GM10248 (cell line): ENCODE measurements at places on chromosomes 1 and 21.
A peak's percentile ranks its signal among the peaks of the same experiment; 100 is the strongest.

DNA sequence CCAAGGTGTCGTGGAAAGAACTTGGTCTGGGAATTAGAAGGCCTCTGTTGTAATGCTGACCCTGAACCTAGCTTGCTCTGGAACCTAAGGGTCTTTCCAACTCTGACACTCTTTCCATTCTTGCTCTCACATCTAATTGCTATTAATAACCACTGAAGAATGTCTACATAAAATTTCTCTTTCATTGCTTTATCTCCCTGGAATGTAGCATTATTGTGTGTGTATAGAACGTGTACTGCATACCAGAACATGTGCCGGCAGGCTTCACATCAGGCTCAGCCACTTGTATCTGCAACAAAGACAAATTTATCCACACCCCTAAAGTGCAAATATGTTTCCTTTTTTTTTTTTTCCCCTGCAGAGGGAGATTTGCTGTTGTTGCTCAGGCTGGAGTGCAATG is 13.9 kb upstream of the LAX1 start:
- no peak for DNase-seq

- DNase-seq, result no peak
These were observed 616 bp downstream of the TAF12 start for GRCh38 chr1:28642056-28642846.

DNA sequence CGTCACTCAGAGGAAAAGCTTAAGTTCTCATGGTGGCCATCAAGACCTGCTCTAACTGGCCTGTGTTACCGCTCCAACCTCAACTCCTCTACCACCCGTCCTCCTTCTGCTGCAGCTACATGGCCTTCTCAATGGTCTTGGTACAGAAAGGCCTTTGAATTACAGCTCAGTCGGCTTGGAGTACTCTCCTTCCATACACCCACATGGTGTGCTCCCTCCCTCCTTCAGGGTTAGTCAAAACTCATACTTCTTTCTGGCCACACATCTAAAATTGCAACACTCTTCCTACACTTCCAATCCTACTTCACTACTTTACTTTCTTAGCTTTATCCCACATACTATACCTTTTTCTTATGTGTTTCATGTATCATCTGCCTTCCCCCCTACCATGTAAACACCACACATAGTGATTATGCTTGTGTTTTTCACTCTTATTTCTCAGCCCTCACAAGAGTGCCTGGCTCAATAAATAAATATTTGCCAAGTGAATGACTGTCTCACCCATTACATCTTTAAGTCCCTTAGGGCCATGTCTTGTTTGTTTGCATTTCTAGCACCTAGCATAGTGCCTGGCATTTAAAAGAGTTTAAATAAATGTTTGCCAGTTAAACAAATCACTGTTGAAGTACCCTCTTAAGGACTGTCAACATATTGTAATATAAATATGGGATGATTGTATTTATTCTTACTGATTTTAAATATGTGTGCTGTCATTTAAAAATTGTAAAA is 37.6 kb upstream of the HMCN1 start:
- no peak for DNase-seq

- peak; percentile 100 for DNase-seq
These were observed 378 bp upstream of the SMIM1 start for GRCh38 chr1:3772027-3772714.

- no peak for DNase-seq
These were observed 220.5 kb downstream of the TRABD2B start for GRCh38 chr1:47776667-47777131.

GRCh38 chr1:240658312-240658960 is 46.5 kb upstream of the GREM2 start:
- DNase-seq, result no peak

DNA sequence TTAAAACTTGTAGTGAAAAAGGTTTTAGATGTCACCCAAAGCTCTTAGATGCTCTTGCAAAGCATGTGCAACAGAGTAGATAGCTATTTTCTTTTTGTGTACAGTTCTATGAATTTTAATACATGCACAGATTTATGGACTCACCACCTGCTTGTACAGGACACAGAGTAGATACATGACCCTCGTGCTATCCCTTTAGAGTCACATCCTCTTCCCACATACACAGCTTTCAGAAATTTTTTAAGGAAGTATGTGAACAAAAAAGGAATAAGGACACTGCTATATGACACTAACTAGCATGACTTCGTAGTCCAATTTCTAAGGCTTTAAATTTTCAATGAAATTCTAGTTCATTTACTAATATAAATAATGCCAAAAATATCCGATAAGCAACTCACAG is 60.9 kb downstream of the ABL2 start:
- no peak for DNase-seq

- no peak for DNase-seq
These were observed 39.3 kb upstream of the EPS8L3 start for GRCh38 chr1:109802901-109803561.

- no peak for DNase-seq
These were observed 118.5 kb downstream of the PLD5 start for GRCh38 chr1:242405947-242406346.

DNA sequence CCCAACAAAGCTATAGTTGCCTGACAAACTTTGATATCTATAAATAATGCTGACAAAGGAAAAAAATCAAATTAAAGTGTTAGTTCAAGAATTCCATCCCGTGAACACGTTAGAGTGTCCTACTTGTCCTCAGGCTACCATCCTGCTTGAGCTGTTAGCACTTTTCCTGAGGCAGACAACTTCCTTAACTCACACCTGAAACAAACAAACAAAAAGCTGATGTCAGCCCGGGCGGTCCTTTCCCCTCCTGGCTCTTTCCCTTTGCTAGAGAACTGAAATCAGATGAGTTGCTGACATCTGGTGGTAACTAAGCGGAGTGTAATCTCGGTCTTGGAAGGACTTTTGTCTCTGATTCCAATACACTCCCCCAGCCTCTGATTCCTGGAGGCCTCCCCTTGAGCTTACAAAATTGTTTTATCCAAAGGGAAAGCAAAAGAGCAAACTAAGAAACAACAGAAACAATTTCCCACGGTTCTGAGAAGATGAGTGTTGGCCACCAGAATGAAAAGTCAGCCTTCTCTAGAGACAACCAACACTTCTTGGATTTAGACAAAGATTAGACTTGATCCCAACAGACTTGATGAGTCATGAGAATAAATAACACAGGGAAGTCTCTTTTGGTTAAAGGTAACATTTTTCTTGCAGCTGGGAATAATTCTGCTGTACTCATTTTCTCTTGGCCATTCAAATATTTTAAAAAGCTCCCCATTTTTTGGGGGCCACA is 135.4 kb downstream of the PROX1 start:
- DNase-seq, result peak; percentile 60

DNA sequence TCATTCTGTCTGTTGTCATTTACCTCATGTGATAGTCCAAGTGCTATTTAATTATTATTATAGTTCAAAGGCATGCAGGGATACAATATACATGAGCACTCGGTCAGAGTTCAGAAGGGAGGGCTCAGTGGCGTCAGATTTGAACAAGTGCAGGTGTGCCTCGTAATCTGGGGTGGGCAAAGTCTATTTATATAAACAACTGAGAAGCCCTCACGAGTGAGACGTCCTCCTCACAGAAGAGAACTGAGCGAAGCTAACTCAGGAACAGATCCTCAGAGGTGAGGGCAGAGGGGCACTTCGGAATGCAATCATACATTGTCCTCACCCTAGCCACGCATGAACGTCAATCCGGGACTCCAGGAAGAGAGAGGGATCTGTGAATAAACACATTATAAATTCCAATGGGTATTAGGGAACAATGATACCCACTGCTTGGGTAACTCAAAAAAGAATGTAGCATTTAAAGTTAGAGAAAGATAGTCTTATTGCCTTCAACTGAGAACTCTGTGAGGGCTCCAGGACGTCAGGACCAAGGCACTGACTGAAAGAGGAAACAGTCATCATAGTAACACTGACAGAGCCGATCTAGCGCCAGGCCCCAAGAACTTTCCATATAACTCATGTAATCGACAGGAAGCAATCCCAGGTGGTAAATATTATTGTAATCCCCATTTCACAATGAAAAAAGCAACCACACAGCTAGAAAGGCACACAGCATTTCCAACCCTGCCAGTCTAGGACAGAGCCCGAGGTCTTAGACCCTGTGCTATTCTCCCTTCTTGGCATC is 127.1 kb upstream of the B3GALT2 start:
- no peak for DNase-seq

- DNase-seq, result no peak
These were observed 839.9 kb downstream of the USP25 start for GRCh38 chr21:16569679-16570078.

- no peak for DNase-seq
These were observed 79.0 kb upstream of the KRTAP19-8 start for GRCh38 chr21:31117128-31117916.

GRCh38 chr1:38370716-38371504 is 324.3 kb upstream of the POU3F1 start:
- no peak for DNase-seq

DNA sequence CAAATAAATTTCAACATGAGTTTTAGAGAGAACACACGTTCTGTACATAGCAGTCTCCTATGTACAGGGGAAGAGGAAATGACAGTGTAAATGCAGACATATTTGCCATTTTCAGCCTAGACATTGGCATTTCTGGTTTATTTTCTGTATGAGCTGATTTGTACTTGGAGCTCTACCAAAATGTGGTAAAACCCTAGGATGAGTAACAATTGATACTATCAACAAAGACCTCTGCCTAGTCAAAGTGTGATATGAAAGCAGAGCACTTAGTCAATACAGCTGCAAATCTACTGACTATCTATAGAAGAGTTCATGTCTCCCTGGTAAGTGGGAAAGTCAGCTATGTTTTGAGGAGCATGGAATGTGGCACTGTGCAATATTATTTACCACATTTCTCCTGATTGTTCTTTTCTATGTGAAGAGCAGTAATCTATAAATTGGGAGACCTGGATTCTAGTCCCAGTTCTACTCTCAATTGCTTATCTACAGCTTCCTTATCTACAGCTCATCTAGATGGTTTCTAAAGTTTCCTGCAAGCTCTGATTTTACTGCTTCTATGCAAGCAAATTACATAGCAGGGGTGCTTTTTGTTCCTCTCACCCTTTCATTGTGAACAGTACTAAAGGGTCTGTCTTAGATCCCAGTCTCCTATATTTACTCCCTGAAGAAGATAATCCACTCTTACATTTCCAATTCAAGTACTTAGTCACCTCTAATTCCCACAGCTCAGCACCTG is 334.2 kb downstream of the NTNG1 start:
- no peak for DNase-seq

DNA sequence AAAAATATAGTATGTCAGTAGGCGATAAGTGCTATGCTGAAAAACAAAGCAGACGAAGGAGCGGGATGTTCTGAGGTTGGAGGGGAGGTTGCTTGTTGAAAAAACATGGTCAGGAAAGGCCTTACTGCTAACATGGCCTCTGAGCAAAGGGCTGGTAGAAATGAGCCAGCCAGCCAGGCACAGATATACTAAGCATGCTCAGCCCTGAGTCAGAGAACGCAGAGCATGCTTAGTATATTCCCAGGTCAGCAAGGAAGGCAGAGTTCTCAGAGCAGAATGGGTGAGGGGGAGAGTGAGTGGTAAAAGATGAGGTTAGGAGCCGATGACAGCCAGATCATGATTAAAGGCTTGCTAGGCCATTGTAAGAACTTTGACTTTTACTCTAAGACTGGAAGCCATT is 36.7 kb downstream of the ZBTB40 start:
- no peak for DNase-seq

- DNase-seq, result no peak
These were observed 6.9 kb downstream of the LMNA start for GRCh38 chr1:156121457-156121856.

DNA sequence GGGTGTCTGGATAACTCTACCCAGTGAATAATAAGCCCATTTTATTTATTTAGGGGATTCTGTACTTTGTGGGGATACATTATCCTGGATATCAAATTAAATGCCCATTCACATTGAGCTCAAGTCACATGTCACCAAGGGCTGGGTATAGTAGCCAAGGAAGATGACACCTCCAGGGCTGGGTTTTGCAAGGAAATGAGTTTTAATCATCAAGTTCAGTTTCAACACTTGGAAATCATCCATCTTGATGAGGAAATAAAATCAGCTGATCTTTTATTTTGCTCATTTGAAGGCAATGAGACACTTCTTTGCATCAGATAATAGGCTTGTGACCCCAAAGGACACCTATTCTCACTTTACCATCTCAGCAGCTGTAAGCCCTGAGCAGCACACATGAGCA is 80.0 kb upstream of the TNR start:
- no peak for DNase-seq

GRCh38 chr1:68327414-68327813 is 95.1 kb upstream of the WLS start:
- no peak for DNase-seq

DNA sequence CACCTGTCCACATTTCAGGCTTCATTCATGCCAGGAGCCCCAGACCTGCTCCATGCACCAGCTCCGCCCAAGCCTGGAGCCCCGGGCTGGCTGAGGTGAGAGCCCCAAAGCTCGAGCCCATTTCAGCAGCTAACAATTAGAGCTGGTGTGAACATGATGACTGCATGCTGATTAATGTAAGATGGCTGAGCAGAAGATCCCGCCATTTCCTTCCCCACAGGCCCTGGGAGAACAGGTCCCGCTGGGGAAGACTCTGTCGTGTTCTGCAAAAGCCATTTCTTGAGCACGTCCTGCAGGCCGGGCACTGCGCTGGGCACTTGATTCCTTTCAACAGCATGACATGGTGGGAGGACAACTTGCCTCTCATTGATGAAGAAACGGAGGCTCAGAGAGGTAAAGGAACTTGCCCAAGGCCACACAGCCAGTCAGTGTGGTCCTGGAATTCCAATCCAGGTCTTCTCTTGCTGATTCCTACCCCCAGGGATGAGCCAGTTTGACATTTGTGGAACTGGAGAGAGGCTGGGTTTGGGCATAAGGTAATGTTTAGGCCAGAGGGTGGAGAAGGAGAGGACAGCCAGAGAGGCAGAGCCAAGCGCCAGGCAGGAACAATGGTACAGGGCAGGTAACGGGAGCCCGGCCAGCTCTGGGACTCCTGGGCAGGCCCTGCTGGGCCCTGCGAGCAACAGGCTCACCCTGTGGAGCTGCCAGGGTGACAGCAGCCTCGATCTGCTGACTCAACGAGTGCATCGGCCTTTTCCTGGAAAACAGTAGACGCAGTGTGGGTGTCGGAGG is 28.1 kb upstream of the EPHA2 start:
- DNase-seq, result no peak

GRCh38 chr1:223678841-223679240 is 13.3 kb upstream of the CAPN8 start:
- DNase-seq, result no peak

DNA sequence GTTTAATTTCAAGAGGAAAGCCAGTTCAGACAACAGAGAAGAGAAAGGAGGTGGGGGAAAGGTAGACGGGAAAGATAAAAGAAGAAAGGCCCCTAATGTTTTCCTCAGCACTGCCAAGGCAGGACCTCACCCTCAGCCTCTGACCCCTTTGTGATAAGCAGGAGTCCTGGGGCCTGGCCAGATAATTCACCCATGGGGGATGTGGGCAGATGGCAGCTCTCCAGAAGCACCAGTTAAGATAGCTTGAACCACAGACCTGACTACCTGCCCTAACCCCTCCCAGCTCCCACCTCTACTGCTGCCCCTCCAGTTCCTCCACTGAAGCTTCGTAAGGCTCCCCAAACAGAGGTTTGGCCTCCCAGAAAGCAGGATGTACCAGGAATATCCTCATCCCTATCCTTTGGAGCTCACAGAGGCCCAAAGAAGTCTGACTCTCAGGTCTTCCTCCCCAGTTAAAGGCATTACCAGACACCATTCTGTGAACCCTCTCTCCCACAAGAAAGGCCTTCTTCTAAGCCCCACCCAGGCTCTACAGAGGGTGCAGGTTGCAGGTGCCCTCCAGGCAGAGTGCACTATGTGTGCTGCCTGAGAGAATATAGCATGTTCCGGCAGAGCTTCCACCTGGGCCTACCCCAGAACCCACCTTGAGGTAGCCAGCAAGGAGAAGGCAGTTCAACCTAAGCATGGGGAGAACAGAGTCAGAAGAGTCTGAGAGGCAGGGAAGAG is 9.2 kb upstream of the SNAPIN start:
- no peak for DNase-seq

GRCh38 chr1:66388913-66389312 is 145.0 kb upstream of the SGIP1 start:
- DNase-seq, result no peak
